EL (cell line): ENCODE measurements at places on chromosomes 2 and 18.

DNA sequence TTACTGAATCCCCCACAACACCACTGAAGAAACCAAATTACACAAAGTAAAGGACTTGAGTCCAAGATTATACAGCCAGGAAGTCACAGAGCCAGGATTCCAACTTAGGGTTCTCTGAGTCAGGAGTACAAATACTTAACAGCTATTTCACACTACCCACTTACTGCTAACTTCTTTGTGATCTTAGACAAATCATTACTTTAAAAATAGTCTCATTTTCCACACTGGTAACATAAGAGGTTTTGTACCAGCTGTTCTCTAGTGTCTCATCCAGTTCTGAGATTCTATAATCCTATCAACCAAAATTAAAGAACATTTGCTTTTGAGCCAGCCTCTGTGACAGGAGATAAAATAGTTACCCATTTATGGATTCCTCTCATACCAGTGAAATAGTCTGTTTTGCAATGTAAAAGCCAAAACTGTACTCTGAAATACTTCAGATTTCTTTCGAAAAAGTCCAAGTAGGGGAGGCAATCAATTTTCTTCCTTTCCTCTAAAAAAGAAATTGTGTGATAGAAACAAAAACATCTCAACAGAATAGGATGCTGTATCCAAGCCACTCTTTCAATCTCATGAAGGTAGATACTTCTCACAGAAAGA, 157.6 kb downstream of the LRATD1 start:
- no peak for DNase-seq

DNA sequence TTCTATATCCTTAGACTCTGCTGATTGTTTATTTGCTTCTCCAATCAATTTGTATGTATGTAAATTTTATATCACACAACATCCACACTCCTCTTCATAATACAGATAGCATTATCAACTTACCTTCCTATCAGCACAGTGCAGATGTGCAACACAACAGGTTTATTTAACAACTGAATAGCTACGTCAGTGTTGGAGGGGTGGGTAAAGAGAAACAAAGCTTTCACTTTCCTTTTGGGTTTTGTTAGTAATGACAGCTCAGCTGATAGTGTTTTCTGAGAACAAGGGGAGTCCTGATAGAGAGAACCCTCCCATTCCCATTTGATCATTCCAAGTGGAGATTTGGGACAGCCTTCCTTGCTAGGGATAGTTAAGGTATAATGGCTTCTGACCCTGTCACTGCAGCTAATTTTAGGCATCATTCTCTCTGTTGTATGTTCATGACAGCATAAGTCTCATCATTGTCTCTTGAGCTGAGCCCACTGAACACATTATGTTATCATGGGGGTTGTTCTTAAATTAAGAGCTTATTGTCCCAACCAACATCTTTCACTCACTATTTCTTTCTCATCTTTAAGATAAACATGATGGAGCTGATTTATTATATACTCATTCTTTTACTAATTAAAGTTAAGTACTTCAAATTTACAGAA, 227.7 kb downstream of the GPD2 start:
- DNase-seq, result no peak

GRCh38 chr18:35247412-35248249, 6.8 kb downstream of the ZNF397 start:
- DNase-seq, result no peak

DNA sequence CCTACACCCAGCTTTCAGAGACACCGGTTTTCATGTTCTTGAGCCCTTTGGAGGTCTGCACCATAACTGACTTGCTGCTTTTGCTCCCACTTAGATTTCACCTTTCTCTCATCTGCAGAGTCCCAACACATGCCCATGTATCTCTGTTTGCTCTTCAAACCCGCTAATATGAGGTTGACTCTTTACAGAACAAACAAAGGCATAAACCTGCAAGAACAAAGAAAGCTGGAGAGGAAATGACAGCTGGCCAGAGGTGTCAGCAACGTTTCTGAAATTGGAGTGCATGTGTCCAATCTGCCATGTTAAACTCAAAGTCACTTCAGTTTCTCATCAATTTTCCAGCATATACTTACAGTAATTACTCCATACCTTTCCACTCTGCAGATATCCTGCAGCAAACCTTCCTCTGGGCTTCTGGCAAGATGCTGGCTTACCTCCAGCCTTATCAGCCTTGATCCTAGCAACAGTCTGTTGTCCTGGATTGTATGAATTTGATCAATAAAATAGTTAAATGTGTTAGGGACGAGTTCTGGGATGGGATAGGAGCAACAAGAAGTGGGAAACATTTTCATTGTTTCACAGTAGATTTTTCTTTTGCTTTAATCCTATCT, 157.4 kb downstream of the FHOD3 start:
- no peak for DNase-seq

GRCh38 chr2:3780477-3781402, 77.4 kb downstream of the DCDC2C start:
- DNase-seq, result peak; percentile 14

- DNase-seq, result peak; percentile 65
Observed at GRCh38 chr2:150485114-150485870, 2.2 kb downstream of the RND3 start.

GRCh38 chr2:201362396-201362795, 5.3 kb upstream of the FLACC1 start:
- DNase-seq, result peak; percentile 31

GRCh38 chr2:11458753-11459152, 7.2 kb downstream of the E2F6 start:
- DNase-seq, result no peak

GRCh38 chr2:175308005-175308404, 126.5 kb upstream of the ATP5MC3 start:
- DNase-seq, result no peak

GRCh38 chr18:3305354-3305762, 43.4 kb downstream of the MYL12B start:
- DNase-seq, result peak; percentile 94

DNA sequence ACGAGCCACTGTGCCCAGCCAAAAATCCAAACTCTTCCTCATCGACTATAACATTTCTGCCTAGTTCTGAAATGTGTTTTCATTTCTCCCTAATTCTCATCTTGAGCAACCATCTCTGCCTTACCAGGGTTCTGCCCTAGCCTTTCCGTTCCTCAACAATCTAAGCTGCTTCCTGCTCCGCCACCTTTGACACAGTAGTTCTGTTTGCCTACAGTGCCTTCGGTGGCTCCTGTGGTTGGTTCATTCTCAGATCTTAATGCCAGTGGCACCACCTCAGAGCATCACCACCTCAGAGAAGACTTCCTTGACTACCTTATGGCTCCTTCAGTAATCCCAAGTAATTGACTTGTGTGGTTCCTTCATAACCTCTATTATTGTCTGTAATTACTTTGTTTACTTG, 3.8 kb downstream of the SOCS6 start:
- DNase-seq, result no peak

DNA sequence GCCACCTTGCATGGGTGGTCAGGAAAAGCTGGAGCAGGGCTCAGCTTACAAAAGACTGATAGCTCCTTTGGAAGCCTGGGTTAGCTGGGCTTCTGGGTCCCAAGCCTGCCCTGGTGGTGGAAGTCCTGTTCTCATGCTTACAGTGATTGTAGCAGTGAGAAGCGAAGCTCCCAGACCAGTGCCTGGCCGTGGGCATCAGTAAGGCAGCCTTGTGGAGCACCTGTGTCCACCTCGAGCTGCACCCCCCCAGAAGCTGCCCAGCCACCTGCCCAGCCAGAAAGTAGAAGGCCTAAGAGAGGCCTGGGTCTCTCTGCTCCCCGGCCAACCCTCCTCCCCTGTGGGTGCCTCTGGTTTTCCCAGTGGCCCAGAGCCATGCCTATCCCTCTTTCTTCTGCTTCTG, 10.5 kb downstream of the GLI2 start:
- no peak for DNase-seq

DNA sequence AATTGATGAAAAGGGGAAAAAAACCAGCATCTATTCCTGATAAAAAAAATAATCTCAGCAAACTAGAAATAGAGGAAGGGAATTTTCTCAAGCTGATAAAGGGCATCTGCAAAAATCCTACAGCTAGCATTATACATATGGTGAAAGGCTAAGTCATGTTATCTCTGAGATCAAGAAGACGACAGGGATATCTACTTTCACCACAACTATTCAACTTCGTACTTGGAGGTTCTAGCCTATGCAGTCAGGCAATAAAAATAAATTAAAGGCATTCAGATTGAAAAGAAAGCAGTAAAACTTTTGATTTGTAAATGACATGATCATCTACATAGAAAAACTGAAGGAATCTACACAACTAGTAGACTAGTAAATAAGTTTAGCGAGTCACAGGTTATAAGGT, 58.2 kb downstream of the CAB39 start:
- DNase-seq, result peak; percentile 54

DNA sequence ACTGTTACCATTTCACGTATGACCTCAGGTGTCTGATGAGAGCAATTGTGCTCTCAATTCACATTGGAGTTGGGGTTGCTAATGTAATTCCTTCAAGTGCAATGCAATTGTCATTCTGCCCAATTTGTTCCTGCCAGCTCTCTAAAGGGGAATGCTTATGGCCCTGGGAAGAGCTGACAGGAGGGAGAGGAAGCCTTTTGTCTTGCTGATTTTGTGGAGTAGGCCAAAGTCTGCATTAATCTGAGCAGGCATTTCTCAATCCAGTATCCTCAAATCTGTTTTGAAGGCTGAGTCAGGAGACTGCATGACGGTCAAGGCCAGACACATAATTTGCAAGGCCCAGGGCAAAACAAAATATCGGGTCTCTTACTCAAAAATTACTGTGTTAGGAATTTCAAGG, 326.4 kb upstream of the SPHKAP start:
- no peak for DNase-seq

DNA sequence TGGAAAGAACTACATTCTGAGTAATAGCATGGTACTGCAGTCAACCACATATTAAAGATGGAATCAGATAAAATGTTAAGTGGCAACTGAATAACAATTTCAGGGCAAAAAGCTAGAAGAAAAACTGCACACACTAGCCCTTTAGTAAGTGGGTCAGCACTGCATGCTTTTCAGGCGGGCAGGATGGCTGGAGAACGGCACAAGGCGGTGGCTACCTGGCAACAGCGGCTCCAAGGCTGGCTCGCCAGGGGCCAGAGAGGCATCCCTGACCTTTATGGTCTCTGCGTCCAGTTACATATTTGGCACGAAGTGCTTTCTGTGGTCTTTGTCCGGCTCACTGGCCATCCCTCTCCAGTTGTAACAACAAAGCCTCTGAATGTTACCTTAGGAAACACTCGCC, 226.7 kb downstream of the MYT1L start:
- DNase-seq, result no peak

DNA sequence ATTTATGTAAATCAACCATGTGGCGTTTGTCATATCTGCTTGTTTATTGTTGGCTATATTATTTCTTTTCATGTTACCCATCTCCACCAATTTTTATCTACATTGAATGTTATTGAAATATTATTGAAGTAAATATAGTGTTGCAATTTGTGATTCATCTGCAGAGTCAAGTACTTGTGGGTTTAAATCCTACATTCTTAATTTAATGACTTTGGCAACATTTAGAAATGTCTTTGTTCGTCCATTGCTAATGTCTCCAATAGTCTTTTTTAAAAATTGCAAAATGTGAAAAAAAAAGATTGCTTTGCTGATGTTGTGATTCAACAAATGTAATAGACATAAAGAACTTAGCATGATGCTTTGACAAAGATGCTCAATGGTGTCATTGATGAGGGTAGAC, 1572.8 kb upstream of the PIK3C3 start:
- DNase-seq, result no peak

- DNase-seq, result no peak
Observed at GRCh38 chr2:238100821-238101771, 956 bp downstream of the ESPNL start.

DNA sequence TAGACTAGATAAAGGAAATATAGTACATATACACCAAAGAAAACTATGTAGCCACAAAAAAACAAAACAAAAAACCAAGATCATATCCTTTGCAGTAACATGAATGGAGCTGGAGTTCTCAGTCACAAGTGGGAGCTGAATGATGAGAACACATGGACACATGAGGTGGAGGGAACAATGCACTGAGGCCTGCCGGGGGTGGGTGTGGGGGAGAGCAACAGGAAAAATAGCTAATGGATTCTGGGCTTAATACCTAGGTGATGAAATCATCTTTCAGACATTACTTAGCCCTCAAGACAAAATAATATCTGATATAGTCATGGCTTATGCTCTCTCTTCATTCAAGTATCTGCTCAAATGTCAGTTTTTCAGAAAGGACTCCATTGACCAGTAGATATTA, 930.6 kb downstream of the LRP1B start:
- DNase-seq, result peak; percentile 3

DNA sequence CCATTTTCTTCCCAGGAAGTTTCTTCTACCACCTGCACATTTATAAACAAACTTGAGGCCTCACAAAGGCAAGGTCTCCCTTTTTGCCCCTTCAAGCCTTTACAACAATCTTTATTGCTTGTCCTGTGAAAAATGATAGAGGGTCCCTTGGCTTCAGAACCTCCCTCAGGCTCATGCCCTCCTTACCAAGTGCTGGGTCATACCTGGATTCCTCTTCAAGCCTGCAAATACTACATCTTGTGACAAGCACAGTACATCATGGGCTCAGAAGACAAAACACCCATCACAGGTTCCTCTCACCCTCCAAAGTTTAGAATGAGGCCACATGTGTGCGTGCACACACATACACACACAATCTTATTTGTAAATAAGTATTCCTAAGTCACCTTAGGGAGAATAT, 9.1 kb downstream of the CAPN14 start:
- no peak for DNase-seq

DNA sequence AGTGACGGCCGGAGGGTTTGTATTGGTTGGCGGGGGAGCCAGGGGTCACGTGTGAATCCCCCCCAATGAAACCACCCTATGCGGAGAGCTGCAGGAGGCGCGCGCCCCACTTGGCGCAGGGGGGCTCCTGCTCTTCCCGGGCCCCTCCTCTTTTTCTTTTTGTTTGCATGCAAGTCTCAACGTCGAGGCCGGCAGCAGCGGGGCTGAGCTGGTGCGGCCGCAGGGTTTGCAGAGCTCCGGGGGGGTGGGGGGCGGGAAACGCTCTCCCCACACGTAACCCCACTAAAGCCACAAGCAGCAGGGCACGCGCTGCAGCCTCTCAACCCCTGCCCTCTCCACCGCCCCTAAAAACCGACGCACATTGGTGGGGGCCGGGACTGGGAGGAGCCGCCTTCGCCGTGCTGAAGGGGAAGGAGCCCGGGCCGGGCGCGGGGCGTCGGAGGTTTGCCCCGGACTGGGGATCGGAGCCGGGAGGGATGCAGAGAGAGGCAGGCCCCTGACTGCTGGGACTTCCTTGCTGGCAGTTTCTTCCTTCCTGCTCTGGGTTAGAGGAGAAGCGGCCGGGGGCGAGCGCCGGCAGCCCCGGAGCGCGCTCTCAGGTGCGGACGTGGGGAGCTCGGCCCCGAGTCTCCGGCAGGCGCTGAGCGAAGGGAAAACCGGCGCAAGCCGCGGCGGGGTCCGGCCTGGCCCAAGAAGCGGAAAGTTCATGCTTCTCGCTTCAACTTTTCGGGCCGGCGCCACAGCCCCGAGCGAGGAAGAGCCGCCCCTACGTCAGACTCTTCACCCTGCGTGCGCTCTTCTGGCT, 864 bp downstream of the LBH start:
- DNase-seq, result peak; percentile 37

- no peak for DNase-seq
Observed at GRCh38 chr2:23380562-23381065, 4.4 kb upstream of the KLHL29 start.
